ENCODE measurements at places on chromosomes 2 and 18.

DNA sequence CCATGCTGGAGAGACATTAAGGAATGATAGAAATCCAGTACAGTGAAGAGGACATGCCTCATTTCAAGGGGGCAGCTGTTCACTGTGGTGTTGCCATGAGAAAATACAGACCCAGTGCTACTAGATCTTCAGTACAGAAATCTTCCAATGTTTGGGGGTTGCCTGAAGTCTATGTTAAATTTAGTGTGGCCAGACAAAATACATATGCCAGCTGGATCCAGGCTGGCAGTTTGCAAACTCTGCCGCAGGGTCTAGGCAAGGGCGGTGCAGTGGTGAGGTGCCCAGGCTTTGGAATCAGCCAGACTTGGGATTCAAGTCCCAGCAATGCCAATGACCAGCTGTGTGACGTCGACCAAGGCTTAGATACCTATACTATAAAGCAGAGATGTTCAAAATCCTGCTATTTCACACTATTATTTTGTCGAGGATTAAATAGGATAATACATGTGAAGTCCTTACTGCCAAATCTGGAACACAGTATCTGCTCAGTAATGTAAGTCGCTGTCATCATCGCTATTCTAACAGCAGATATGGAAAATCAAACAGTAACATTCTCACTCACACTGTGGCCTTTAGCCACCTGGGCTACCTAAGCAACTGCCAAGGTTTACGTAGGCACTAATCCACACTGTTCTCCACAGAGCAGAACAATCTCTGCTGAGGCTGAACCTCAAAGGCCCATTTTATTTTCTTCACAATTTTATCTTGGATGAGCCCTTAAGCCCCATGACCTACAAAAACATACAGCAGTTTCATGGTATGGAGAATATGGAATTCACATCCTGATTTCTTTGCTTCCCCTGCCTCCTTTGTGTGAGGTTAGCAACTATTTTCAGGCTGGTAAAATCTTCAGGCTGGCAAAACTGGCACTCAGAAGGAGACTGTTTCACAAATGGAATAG is 5.9 kb upstream of the TMSB10 start:
- no peak for DNase-seq

DNA sequence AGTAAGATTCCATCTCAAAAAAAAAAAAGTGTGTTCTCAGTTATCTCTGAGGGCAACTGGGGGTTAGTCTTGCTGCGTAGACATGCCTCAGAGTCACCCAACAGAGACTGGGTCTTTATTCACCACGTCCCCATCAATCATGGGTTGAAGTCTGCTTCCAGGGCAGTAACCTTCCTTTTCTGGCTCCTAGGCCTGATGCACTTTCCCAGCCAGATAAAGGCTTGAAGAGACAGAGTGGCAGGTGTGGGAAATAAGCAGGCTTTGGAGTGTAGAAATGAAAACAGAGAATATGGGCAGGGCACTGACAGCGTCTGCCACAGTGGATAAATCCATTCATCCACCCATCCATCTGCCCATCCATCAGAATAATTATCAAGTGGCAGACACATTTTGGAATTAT is 134.1 kb upstream of the LGALSL start:
- DNase-seq: peak; percentile 32

- no peak for DNase-seq
Measured at GRCh38 chr2:85709401-85709811, 15.2 kb downstream of the GNLY start.

DNA sequence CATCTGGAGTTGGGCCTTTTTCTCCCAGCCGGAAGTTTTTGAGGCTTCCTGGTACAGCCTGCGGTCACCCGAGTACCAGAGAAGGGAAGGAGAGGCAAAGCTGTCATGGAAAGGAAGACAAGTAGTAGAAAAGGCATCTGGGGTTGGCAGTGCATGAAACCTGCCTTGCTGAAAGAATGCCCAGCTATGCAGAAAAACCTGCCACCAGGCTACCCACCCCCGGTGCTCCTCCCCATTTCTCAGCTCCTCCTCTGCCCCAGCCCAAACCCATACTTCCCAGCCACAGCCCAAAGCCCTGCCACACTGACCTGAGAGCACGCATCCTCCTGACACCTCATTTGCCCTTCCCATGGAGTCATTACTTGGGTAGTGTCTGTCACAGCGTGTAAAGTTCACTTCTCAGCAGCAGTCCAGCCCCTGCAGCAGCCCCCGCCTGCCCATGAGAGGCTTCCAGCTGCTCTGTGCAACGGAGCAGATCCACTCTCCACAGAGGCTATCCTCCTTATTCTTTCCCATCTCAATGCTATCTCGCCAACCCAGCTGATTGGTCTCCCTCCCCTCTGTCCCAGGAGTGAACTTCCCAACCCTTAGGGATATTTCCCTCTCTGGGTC is 40.4 kb upstream of the MAL start:
- DNase-seq: no peak

DNA sequence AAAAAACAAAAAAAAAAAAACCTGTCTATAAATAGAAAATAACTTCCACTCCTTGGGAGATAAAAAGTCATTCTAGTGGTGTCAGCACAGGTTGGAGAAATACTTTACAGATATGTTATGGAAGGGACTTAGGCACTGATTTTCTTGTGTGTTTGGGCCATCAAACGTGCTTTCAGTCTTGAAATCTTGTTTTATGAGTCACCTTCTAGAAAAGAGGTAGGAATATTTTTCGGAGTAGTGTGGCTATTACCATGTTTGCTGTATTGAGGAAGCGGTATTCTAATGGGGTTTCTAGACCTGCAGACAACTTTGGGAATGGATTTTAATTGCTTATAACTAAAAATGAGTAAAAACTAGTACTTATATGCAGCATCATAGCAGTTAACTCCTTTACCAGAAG is 12.0 kb downstream of the HNMT start:
- no peak for DNase-seq

GRCh38 chr2:26925100-26925791 is 45.2 kb upstream of the MAPRE3 start:
- DNase-seq: no peak

DNA sequence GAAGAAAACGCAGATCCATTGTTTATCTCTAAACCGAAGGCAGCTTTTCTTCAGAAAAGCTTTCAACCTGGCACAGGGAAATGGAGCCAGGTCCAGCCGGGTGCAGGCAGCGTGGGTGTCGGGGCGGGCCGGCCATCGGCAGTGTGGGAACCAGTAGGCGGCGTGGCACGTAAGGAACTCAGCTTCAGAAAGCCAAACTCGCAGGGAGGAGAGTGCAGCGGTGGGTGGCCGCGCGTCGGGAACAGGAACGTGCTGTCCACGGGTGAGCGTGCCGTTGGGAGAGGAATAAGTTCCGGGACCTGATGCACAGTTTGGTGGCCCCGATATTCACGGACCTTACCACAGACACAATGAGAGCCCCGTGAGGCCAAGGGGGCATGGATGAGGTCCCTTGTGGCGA is 270.4 kb downstream of the TWIST2 start:
- no peak for DNase-seq

DNA sequence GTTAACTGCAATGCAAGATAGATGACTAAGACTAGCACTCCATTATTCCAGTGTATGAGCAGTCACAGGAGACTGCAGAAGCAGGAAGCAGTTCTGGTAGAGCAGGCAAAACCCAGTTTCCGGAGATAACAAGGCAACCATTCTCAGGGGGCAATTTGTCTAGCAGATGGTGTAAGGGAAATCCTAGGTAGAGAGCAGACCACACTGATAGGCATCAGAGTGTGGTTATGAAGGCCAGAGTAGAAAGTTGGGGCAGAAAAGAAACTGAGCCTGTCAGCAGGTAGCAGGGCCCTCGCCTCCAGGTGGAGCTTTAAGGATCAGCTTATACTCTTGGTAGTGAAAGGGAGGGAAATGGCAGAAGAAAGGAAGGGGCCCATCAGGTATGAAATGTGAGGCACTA is 164.4 kb downstream of the PDE11A start:
- no peak for DNase-seq

- DNase-seq: no peak
Measured at GRCh38 chr2:160331258-160332025, 131.4 kb upstream of the ITGB6 start.

DNA sequence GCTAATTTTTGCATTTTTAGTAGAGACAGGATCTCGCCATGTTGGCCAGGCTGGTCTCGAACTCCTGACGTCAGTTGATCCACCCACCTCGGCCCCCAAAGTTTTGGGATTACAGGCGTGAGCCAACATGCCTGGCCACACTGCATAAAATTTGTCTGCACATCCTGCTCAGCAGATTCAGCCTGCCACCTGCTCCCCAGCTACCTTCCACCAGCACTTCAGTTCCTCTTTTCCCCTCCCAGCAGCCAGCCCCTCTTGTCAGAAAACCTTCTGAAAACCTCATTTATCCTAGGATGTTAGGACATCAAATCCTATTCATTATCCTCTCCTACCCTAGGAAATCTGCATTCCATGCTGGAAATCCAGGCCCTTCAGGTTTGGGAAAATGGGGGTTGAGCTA is 99.4 kb upstream of the STPG4 start:
- DNase-seq: no peak

GRCh38 chr2:105904938-105905337 is 160.2 kb downstream of the NCK2 start:
- no peak for DNase-seq

GRCh38 chr2:198214114-198214596 is 409.8 kb downstream of the PLCL1 start:
- no peak for DNase-seq

- DNase-seq: no peak
Measured at GRCh38 chr2:152460567-152460966, 125.6 kb downstream of the FMNL2 start.

- DNase-seq: no peak
Measured at GRCh38 chr18:77124452-77124922, 8.1 kb downstream of the MBP start.

- no peak for DNase-seq
Measured at GRCh38 chr2:164773635-164774034, 68.0 kb downstream of the COBLL1 start.

DNA sequence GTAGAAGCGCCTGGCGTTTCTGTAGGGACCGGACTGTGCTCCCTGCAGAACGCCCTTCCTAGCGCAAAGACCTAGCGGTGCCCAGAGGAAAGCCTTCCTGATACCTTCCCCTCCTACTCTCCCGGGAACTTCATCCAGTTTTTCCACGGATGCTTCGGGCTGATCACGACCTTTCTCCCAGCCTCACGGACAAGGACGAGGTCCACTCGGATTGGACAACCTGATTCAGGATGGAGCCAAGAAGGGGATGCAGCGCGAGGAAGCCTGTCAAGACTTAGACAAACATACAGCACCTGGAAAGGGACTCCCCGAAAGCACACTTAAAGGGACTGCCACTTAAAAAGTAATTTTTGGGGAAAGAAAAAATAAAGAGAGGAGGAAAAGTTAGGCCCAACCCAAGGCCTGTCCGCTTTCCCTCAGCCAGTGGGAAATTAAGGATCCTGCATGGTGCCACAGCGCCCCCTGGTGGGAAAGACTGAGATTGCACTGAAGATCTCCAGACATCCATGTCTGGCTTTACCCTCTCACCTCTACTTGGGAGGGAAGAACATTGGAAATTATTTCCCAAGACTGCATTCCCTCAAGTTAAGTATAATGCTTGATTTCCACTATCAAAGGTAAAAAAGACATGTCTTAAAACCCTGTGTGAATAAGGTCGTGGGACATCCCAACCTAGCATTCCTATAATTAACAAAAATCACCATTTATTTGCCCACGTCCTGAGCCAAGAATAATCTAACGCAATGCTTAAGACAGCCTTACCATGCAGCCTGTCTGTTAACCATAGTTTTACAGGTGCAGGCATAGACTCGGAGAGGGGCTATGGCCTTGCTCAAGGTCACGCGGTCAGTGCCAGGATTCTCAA is 13.4 kb upstream of the COPS8 start:
- DNase-seq: no peak

- no peak for DNase-seq
Measured at GRCh38 chr2:73337828-73338227, 44.5 kb upstream of the EGR4 start.

DNA sequence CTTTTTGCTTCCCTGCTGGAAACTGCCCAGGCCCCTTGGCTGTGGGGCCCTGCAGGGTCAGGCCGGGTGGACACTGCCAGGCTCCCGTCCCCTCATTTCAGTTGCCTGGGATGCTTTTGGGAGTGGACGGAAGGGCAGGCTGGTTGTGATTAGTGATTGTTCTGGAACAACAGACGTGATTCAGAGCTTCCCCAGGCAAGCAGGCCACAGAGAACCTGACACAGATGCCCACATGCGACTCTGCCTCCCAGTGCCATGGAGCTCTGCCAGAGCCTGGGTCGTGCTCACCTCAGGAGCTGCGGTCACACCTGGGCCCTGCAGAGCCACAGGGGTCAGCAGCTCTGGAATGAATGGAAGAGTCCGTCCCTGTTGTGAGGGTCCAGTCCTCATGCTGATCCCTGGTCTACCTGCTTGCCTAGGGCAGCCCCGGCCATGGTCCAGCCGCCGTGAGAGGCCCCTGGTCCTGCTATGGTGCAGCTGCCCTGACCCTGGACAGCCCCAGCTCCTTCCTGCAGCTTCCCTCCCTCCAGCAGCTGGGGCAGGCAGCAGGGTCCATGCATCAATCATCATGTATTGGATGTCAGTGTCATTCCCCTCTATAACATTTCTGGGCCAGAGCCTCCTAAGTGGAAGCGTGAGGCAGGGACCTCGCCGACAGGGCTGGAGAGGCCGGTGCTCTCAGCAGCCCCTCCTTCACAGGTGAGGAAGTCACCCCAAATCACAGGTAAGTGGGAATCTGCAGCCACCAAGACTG is 518.6 kb upstream of the MYT1L start:
- DNase-seq: no peak

- DNase-seq: no peak
Measured at GRCh38 chr2:16660114-16660513, 5.5 kb downstream of the CYRIA start.

DNA sequence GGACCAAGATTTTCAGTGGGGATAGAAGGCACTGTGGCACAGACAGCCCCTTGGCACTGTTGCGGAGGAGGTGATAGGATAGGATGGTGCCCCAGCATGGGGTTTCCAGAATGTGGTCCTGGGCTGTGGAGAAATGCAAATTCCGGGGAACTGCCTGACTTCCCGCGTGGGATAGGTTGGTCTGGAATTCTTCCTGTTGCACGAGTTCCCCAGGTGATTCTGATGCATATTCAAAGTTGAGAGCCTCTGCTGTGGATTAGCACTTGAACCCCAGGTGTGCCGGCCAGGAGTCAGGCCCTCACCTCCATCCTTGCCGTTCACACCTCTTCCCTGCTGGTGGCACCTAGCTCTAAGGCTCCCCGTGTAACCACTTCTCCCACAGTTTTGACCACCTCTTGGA is 15.5 kb downstream of the NCK2 start:
- no peak for DNase-seq

DNA sequence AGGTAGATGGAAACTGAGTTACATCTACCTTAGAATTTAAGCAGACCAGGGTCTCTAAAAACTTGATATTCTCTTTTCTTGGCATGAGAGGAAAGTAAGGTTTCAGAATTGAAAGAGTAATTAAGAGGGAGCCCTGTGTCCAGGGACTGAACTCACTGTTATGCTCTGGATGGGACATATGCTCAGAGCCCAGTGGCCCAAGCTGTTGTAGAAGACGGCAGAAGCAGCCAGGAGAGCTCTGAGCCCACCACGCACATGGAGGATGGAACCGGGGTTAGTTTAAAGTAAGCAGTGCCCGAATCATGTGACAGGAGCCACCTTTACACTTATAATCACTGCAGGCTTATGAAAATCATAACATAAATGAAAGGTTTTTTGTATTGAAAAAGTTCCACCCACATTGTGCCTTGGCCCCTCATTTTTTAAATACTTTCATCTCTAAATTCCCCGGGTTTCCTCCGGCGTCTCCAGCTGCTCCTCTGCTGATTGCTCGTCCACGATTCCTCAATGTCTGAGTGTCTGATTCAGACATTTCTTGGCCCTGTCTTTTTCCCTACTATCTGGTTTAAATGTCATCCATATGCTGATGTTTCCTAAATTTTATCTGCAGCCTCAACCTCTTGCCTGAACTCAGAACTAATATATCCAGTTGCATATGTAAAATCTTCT is 36.1 kb upstream of the SPTBN1 start:
- DNase-seq: no peak

GRCh38 chr2:66700677-66701066 is 265.7 kb downstream of the MEIS1 start:
- DNase-seq: no peak

Measured in NCI-H524 (cell line).